ENCODE measurements at places on chromosomes 6 and 20. TPM values are rescaled to one million over a fixed set of nuclear protein-coding genes. Genes with fewer than 3 reads are reported as not detected.

DNA sequence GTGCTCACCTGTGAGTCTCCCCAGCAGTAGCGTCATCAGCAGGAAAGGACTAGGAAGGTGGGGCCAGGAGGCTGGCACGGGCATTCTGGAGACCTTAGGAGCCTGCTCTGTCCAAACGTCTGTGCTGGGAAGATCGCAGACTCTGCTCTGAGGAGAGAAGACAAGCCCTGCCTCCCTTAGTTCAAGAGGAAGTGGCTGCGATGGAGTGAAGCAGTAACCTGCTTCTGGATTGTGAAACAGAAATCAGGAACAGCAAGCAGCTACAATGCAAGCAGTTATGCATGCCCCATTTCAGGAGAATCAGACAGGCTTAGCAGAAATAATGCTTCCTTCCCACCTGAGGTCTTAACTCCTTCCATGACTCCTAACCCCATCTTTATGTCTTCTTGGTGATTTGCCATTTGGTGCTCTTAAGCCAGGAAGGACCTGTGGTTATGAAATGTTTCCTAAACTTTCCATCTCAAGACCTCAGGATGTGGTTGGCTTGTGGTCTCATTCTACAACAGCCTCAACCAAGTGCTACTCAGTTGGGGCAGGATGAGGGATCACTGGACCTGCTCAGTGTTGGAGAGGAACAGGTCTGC lies at the start of gene SIRPB1:
TSS of gene SIRPB1 (minus strand) at position 149 of the 584 bp plus-strand sequence. CDS start at position 84, 65 bp downstream.
- H3K27me3 ChIP-seq: peaks cover 5% of the 10 kb centered on the region
- H3K27ac ChIP-seq: no peak within 1 kb of the TSS
- no peak for DNase-seq
- no peaks in the 10 kb centered on the region for H3K36me3 ChIP-seq
- no peak within 1 kb of the TSS for H3K4me3 ChIP-seq
- H3K4me1 ChIP-seq: no peaks in the 10 kb centered on the region

GRCh38 chr6:125166711-125167110 lies 13.1 kb downstream of the TPD52L1 start:
- no peak overlapping the region for H3K4me3 ChIP-seq
- no peak overlapping the region for H3K27ac ChIP-seq
- DNase-seq: no peak
- H3K4me1 ChIP-seq: no peaks in the 10 kb centered on the region
- H3K27me3 ChIP-seq: no peaks in the 10 kb centered on the region

- peaks cover 91% of the 10 kb centered on the region for H3K27me3 ChIP-seq
- H3K4me1 ChIP-seq: peaks cover 9% of the 10 kb centered on the region
- H3K36me3 ChIP-seq: peaks cover 9% of the 10 kb centered on the region
- no peak for DNase-seq
Observed at GRCh38 chr20:58225452-58226200, 2.8 kb downstream of the ANKRD60 start.

PXDC1 gene
- 23.6 TPM for total RNA-seq

OPN5 gene
- total RNA-seq: 4.6 TPM

Data from type B pancreatic cell (in vitro differentiated cells).